ENCODE measurements at places on chromosomes 13 and 19.

GRCh38 chr13:39789451-39789850 lies 134.0 kb downstream of the COG6 start:
- no peaks in the 10 kb centered on the region for H3K36me3 ChIP-seq
- no peaks in the 10 kb centered on the region for H3K4me1 ChIP-seq
- H3K4me3 ChIP-seq = no peak overlapping the region
- no peaks in the 10 kb centered on the region for H3K27me3 ChIP-seq

GRCh38 chr19:6886277-6886897 lies 992 bp upstream of the ADGRE1 start:
- H3K4me3 ChIP-seq = no peak overlapping the region
- DNase-seq = no peak
- H3K27ac ChIP-seq = no peak overlapping the region
- H3K27me3 ChIP-seq = no peaks in the 10 kb centered on the region
- peaks cover 38% of the 10 kb centered on the region for H3K4me1 ChIP-seq
- no peaks in the 10 kb centered on the region for H3K36me3 ChIP-seq

- no peaks in the 10 kb centered on the region for H3K4me1 ChIP-seq
- no peaks in the 10 kb centered on the region for H3K36me3 ChIP-seq
- no peak for DNase-seq
- no peak overlapping the region for H3K27ac ChIP-seq
- no peaks in the 10 kb centered on the region for H3K27me3 ChIP-seq
- H3K4me3 ChIP-seq = no peak overlapping the region
Observed at GRCh38 chr13:91491980-91492379, 93.6 kb downstream of the GPC5 start.

- no peak overlapping the region for H3K4me3 ChIP-seq
- no peaks in the 10 kb centered on the region for H3K27me3 ChIP-seq
- H3K4me1 ChIP-seq = no peaks in the 10 kb centered on the region
Observed at GRCh38 chr19:30552593-30552992, 180.4 kb downstream of the ZNF536 start.

DNA sequence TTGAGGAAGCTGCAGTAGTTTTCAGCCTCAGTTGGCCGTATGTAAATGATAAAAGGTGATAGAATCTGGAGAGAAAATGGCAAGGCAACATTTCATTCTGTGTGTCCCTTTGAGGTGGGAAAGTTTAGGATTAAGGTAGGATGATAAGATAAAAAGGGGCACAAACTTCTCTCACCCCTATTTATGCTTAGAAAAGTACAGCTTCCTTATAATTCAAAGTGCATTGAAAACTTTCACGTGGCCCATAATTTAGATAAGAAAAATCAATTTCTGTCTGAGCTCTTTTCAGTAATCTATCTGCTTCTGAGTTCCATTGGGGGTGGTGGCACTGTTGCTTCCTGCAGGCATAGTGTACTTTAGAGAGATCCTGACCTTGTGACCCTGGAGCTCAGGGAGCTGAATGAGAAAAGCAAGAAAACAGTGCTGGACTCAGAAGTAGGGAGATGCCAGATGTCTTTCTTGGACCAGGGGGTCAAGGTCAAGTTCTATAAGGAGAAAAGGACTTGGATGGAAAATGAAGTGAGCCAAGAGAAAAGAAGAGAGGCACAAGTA lies 187.3 kb downstream of the NDFIP2 start:
- no peaks in the 10 kb centered on the region for H3K4me1 ChIP-seq
- no peaks in the 10 kb centered on the region for H3K27me3 ChIP-seq
- H3K4me3 ChIP-seq = no peak overlapping the region

- peaks cover 2% of the 10 kb centered on the region for H3K4me1 ChIP-seq
- no peak overlapping the region for H3K4me3 ChIP-seq
- H3K36me3 ChIP-seq = peaks cover 73% of the 10 kb centered on the region
- no peak for DNase-seq
- H3K27me3 ChIP-seq = no peaks in the 10 kb centered on the region
Observed at GRCh38 chr19:8460516-8461298, 15.9 kb downstream of the HNRNPM start.

- no peaks in the 10 kb centered on the region for H3K27me3 ChIP-seq
- no peak overlapping the region for H3K27ac ChIP-seq
- H3K4me3 ChIP-seq = no peak overlapping the region
- H3K36me3 ChIP-seq = no peaks in the 10 kb centered on the region
Observed at GRCh38 chr19:33393286-33394005, 19.9 kb downstream of the CEBPG start.

DNA sequence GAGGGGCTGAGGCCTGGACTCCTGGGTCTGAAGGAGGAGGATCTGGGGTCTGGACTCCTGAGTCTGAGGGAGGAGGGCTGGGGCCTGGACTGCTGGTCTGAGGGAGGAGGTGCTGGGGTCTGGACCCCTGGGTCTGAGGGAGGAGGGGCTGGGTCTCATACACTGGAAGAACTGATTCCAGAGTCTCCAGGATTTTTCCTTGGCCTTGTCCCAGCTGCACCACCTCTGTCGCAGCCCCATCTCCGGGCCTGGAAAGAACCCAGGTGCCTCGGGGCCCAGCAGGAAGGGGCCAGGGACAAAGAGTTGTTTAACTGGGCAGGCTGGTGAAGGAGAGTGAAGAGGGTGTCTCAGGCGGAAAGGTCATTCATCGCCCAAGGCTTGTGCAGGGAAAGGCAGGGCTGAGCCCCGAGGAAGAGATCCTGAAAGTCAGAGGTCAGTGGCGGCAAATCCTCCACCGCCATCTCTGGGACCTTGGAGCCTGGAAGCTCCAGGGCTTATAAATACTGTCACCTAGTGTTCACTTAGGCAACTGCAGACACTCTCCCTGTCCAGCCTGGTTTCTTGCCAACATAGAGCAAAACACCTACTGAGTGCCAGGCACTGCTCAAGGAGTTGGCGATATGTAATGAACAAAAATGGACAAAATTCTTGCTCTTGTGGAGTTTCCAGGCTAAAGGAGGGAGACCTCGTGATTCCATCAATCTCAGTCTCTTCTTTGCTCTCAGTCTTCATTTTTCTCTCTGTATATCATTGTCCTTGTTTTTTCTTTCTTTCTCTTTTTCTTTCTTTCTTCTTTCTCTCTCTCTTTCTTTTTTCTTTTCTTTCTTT lies 4.4 kb upstream of the KCNN4 start:
- H3K27ac ChIP-seq = peak overlapping the region; percentile 71
- no peak overlapping the region for H3K4me3 ChIP-seq
- H3K4me1 ChIP-seq = peaks cover 51% of the 10 kb centered on the region
- no peaks in the 10 kb centered on the region for H3K36me3 ChIP-seq
- H3K27me3 ChIP-seq = no peaks in the 10 kb centered on the region

- no peak overlapping the region for H3K4me3 ChIP-seq
- H3K27ac ChIP-seq = no peak overlapping the region
- no peaks in the 10 kb centered on the region for H3K36me3 ChIP-seq
- no peaks in the 10 kb centered on the region for H3K4me1 ChIP-seq
Observed at GRCh38 chr13:67392014-67392413, 161.9 kb upstream of the PCDH9 start.

DNA sequence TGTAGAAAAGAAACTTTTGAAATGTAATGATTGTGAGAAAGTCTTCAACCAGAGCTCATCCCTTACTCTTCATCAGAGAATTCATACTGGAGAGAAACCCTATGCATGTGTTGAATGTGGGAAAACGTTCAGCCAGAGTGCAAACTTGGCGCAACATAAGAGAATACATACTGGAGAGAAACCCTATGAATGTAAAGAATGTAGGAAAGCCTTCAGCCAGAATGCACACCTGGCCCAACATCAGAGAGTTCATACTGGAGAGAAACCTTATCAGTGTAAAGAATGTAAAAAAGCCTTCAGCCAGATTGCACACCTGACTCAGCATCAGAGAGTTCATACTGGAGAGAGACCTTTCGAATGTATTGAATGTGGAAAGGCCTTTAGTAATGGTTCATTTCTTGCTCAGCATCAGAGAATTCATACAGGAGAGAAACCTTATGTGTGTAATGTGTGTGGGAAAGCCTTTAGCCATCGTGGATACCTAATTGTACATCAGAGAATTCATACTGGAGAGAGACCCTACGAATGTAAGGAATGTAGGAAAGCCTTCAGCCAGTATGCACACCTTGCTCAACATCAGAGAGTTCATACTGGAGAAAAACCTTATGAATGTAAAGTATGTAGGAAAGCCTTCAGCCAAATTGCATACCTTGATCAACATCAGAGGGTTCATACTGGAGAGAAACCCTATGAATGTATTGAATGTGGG lies 19.3 kb downstream of the ZNF583 start:
- no peak for DNase-seq
- H3K27me3 ChIP-seq = no peaks in the 10 kb centered on the region
- no peak overlapping the region for H3K4me3 ChIP-seq
- H3K27ac ChIP-seq = no peak overlapping the region
- H3K36me3 ChIP-seq = no peaks in the 10 kb centered on the region
- no peaks in the 10 kb centered on the region for H3K4me1 ChIP-seq

DNA sequence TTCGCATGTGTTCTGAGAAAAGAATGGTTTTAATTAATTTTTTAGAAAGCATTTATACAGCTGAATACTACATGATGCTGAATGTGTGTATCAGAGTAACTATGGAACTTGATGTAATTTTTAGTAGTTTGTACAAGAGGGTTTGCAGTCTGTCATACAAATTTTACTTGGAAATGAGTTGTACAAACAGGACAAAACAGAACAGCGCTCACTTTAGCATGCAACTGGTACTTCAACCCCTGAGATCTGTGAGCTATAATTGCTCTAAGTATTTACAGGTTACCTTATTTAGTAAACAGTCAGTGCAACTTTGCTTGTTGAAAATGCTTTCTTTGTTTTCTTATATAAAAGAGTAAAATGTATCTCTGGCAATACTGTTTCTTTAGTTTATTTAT lies 706 bp downstream of the TNFRSF19 start:
- DNase-seq = no peak
- H3K36me3 ChIP-seq = no peaks in the 10 kb centered on the region
- H3K4me3 ChIP-seq = no peak overlapping the region
- no peak overlapping the region for H3K27ac ChIP-seq
- H3K27me3 ChIP-seq = peaks cover 15% of the 10 kb centered on the region

All from T-cell (primary cell).